ENCODE measurements at places on chromosomes 5 and 9.
A peak's percentile ranks its signal among the peaks of the same experiment; 100 is the strongest.

DNA sequence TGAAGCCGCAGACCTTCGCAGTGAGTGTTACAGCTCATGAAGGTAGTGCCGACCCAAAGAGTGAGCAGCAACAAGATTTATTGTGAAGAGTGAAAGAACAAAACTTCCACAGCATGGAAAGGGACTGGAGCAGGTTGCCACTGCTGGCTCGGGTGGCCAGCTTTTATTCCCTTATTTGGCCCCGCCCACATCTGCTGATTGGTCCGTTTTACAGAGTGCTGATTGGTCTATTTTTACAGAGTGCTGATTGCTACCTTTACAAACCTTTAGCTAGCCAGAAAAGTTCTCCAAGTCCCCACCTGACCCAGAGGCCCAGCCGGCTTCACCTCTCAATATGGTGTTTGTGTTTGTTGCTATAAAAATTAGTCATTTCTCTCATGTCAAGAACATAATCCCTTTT, 49.7 kb downstream of the RECK start:
- peaks cover 10% of the 10 kb centered on the region for H3K4me1 ChIP-seq
- no peak for ATAC-seq
- H3K4me3 ChIP-seq = no peak overlapping the region
- peaks cover 49% of the 10 kb centered on the region for H3K36me3 ChIP-seq

DNA sequence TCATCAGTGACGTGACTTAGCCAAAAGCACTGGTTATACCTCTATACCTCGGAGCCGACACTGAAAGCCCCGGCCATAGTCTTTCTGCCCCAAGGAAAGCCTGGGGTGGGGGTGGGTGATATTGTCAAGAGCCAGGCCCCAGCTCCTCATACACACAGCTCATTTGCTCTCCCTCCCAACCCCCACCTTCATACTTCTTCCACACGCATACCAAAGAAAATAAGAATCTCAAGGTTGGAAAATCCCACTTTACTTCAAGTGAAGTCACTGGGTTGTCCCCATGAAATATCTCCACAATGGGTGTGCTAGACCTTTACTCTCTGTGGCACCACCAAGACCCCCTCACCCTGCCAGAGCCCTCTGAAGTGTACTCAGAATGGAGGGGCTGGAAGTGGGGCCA, 27.1 kb upstream of the MGAT1 start:
- H3K27me3 ChIP-seq = no peaks in the 10 kb centered on the region
- ATAC-seq = no peak
- H3K36me3 ChIP-seq = no peaks in the 10 kb centered on the region
- H3K27ac ChIP-seq = peak overlapping the region; percentile 97

DNA sequence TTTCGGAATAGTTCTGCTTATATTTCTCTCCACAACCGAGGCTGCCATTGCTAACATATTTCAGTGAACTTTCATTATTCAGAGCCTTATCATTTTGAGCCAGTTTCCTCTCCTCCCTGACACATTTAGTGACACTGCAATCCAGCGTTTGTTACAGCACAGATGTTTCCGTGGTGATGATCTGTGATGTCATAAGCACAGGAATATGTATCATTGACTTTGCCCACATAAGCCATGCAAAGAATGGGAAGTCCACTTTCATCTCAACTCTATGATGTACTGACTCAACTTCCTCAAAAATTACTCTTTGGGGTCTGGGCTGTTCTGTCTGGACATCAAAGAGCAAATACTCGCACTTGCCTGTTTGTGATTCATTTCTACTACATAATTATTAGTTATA, 291.8 kb downstream of the EBF1 start:
- peak; percentile 37 for ATAC-seq
- no peaks in the 10 kb centered on the region for H3K27me3 ChIP-seq
- peaks cover 12% of the 10 kb centered on the region for H3K4me1 ChIP-seq
- no peaks in the 10 kb centered on the region for H3K36me3 ChIP-seq
- H3K4me3 ChIP-seq = no peak overlapping the region

DNA sequence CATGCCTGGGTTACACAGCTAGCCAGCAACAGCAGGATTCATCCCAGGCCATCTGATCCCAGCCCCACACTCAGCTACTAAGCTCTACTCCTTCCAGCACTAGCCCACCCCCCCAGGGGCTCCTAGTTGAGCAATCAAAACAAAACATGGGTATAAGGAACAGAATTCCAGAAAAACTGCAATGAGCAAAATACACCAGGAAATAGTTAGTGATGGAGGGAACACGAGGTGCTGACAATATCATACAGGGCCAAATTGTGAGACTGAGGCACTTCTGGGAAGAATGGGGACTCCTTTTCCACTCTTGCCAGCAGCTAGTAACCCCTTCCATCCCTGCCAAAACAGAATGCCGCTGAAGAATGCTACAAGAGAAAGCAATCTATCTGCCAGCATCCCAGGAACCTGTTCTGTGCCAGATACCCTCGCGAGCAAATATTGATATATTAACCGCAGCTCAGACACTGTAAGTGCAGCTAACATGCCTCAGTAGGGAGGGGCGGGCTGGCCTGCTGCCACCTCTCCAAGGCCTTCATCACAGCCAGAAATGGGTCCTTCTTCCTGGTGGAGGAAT, 161.4 kb downstream of the SLIT3 start:
- H3K27ac ChIP-seq = no peak overlapping the region
- H3K27me3 ChIP-seq = no peaks in the 10 kb centered on the region
- H3K4me3 ChIP-seq = no peak overlapping the region
- H3K4me1 ChIP-seq = peaks cover 29% of the 10 kb centered on the region

GRCh38 chr5:175850119-175850845, 21.1 kb upstream of the CPLX2 start:
- no peak overlapping the region for H3K27ac ChIP-seq
- H3K36me3 ChIP-seq = no peaks in the 10 kb centered on the region
- no peak overlapping the region for H3K4me3 ChIP-seq
- ATAC-seq = no peak

- H3K4me1 ChIP-seq = no peaks in the 10 kb centered on the region
- H3K27me3 ChIP-seq = no peaks in the 10 kb centered on the region
- no peak for ATAC-seq
- H3K4me3 ChIP-seq = no peak overlapping the region
- no peaks in the 10 kb centered on the region for H3K36me3 ChIP-seq
- H3K27ac ChIP-seq = no peak overlapping the region
Observed at GRCh38 chr9:109604781-109605180, 106.7 kb upstream of the PTPN3 start.
